Smooth muscle cell of the brain vasculature (primary cell): ENCODE measurements at places on chromosomes 12 and 14.

GRCh38 chr12:67977668-67978067 is 11.6 kb upstream of the IFNG-AS1 start:
- no peak for DNase-seq

GRCh38 chr14:87231336-87232026 is 761.5 kb downstream of the GALC start:
- no peak for DNase-seq

DNA sequence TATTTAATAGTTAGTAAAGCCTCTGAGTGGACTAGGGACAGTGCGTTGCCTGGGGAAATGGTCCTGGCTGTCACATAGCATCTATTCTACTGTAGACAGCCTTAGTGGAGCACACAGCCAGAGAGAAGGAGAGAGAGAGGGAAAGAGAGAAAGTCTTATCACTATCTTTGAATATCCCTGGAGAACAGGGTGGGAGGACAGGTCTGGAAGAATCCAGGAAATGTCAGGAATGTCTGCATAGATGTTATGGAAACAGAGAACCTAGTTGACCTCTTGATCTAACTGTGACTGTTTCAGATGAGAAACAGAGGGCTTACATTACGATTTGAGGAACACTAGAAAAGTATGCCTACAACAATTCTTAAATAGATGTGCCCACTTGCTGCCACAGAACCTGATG is 92.8 kb downstream of the SLC15A5 start:
- DNase-seq, result no peak

DNA sequence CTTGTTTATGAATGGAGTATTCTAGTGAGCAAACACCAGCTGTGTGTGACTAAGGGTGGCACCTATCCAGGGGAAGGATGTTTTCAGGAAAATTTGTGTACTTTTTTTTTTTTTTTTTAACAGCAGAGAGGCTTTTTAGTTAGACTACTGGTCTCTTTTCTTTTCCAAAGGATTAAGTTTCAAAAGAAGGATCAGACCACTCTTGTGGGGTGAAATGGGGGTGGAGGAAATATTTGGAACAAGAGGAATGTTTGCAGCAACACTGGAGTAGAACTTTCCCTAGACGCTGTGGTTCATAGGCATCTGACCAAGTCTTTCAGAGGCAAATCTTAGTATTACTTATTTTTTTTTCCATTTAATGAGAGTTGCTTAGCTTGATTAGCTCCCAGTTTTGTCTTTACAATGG is 21.1 kb downstream of the NUBPL start:
- DNase-seq, result no peak

- DNase-seq, result no peak
These were observed 43.8 kb upstream of the NR2C1 start for GRCh38 chr12:95117178-95117599.
